ENCODE measurements at places on chromosomes 7 and 10.
A peak's percentile ranks its signal among the peaks of the same experiment; 100 is the strongest.

- DNase-seq, result no peak
Measured at GRCh38 chr10:74078037-74078436, 72.6 kb downstream of the AP3M1 start.

- DNase-seq, result no peak
Measured at GRCh38 chr7:140917258-140917657, 7.5 kb downstream of the BRAF start.

DNA sequence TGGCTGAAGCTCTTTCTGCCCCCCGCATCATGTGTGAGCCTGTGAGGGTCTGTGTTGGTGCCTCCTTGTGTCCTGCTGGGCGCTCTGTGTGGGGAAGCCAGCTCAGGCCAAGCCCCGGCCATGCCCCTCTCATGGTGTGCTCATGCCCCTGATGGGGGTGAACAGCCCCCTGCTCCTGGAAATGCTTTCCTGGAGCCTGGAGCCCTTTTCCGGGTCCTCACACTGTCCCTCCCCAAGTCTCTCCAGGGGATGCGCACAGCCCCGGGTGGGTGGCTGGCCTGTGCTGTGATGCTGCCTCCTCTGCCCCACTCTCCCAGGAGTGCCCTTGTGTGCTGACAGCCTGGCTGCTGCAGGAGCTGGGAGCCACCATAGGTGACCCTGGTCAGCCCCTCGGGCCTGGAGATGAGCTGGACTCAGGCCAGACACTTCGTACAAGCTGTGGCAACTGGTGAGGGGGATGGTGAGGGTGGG lies 20.8 kb upstream of the ZNF862 start:
- no peak for DNase-seq

GRCh38 chr7:95632609-95633008 lies 36.3 kb upstream of the PDK4 start:
- no peak for DNase-seq

DNA sequence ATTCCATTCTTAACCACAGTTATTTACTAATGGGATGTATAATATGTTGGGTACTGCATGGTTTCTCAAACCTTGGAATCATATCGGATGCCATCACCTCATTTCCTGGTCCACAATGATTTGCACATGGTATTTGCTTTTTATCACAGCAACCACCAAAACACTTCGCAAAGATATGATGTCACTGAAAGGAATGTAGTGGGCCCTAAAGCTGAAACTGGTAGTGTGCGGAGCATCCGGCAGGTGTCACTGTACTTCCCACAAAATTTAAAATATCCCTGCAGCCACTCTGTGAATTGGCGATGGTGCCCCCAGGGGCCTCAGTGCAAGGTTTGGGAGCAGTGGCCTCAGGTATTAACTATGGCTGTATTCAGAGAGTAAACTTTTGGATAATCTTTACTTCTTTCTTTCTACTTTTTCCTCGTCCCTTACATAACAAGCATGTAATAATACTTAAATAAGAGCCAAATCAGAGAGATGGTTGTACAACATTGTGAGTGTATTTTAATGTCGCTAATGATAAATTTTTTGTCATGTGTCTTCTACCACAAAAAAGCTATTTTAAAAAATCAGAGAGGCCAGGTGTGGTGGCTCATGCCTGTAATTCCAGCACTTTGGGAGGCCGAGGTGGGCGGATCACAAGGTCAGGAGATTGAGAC lies 66.2 kb downstream of the FAM241B start:
- peak; percentile 92 for DNase-seq

DNA sequence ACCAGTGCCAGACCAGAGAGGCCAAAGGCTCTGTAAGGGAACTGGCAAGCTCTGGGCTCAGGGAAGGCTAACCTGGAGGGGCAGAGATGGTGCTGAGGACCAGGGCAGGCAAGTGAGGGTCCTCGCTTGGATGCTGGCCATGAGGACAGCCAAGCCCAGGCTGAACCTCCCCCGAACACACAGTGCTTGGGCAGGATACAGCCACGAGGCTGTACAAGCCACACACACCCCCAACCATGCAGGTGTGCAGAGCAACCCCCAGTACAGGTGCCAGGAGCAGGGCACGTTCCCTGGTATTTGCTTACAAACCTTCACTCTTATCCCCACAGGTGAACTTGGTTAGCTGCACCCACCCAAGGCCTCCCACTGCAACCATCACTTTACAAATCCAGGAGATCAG lies 185.7 kb downstream of the GRID1 start:
- no peak for DNase-seq

- DNase-seq, result no peak
Measured at GRCh38 chr10:99593312-99593711, 26.9 kb downstream of the SLC25A28 start.

- DNase-seq, result no peak
Measured at GRCh38 chr7:16935341-16935735, 53.6 kb upstream of the AGR3 start.

- DNase-seq, result no peak
Measured at GRCh38 chr7:133650069-133650468, 397.2 kb downstream of the EXOC4 start.

GRCh38 chr10:649798-650440 lies 39.5 kb downstream of the DIP2C start:
- DNase-seq, result peak; percentile 34

GRCh38 chr10:70673043-70673928 lies 980 bp downstream of the ADAMTS14 start:
- DNase-seq, result no peak

DNA sequence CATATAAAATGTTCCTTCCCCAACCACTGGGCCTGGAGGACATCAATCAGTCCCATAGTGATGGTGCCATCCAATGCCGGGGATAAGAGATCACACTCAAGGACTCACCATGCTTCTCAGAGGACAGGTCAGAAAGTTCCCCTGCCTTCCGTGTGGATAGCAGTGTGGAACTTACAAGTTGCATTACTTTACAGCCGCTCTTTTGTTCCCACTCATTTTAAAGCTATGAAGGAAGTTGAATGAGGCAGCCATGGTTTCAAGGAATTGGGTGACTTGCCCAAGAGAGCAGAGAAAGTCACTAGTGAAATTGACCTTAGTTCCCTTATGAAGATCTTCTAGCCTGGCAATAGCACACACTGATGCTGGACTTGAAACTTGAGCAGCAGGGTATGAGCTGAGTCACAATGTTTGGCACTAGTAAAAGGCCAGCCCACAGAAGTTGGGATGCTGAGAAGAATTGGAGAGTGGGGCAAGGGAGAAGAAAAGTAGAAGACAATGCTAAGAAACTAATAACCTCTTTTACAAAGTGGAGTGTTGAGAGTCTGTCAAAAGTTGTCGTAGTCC lies 78.7 kb downstream of the CXCL12 start:
- DNase-seq, result no peak

GRCh38 chr7:37194943-37195342 lies 253.7 kb downstream of the ELMO1 start:
- DNase-seq, result no peak

DNA sequence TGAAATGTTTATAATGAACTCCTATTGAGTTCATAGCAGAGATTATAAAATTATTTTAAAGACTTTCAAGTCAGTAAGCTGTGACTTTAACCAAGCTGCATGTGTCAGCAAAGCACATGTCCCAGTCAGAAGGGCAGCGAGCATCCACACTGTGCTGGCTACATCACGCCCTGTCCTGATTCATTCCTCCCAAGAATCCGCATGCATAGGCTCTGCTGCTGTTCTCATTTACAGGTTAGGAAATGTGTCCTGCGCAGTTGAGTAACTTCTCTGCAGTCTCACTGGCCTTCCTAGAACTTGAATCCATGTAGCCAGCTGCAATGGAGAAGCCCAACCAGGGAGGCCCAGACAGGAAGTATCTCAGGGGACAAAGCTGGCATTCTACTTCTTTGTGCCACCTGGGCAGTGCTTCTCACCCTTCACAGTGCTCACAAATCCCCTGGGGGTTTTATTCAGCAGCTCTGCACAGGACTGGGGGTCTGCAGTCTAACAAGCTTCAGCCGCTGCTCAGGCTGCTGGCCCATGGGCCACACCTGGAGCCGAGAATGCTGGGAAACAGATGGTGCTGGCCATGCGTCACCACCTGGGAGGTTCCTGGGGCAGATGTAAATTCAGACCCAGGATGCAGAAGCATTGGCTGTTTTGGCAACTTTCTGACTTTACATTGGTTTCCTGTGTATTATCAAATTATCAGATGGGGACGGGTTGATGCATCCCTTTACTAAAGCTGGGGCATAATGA lies 192.8 kb upstream of the GDF10 start:
- DNase-seq, result no peak

- DNase-seq, result no peak
Measured at GRCh38 chr7:108650467-108650866, 80.8 kb downstream of the DNAJB9 start.

GRCh38 chr10:110269374-110270318 lies 35.1 kb downstream of the SMNDC1 start:
- no peak for DNase-seq

GRCh38 chr10:73910764-73911552 lies at the start of gene PLAU:
Gene PLAU, plus strand, starts transcription at chr10:73911132. Its CDS starts 424 bp downstream, at chr10:73911556.
- peak; percentile 62 for DNase-seq
